ENCODE measurements at places on chromosomes 1 and 21.

- DNase-seq, result no peak
Observed at GRCh38 chr1:21673277-21673780, 4.2 kb upstream of the RAP1GAP start.

- no peak for DNase-seq
Observed at GRCh38 chr1:226782845-226783601, 43.9 kb upstream of the ITPKB start.

DNA sequence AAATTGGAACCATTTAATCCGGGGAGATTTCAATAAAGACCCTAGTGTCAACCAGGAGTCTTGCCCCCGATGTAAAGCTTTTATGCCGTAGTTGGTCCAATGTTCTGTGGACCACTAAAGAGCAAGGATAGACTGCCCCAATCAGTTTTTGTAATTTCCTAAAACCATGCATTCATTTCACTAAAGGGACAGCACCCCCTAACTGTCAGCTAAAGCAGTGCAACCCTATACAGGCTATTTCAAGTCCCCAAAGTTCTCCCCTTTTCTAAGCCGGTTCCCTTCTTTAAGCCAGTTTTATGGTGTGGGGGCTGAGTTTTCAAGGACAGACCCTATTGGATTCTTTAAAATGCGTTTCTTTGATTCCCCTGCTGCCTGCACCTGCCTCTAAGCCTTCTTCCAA is 12.7 kb upstream of the PDPN start:
- DNase-seq, result no peak

- no peak for DNase-seq
Observed at GRCh38 chr1:54153535-54154439, 987 bp upstream of the CDCP2 start.

DNA sequence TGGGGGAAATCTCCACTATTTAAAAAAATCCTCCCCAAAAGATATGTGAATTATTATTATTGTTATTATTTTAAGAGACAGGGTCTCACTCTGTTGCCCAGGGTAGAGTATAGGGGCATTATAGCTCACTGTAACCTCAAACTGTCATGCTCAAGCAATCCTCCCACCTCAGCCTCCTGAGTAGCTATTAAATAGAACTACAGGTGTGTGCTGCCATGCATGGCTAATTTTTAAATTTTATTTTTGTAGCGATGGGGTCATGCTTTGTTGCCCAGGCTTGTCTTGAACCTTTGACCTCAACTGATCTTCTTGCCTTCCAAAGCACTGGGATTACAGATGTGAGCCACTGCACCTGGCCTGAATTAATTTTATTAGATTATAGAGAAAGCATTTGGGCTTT is 116.8 kb downstream of the RABGAP1L start:
- no peak for DNase-seq

GRCh38 chr1:23558140-23558871 is 995 bp downstream of the ID3 start:
- DNase-seq, result peak; percentile 90

DNA sequence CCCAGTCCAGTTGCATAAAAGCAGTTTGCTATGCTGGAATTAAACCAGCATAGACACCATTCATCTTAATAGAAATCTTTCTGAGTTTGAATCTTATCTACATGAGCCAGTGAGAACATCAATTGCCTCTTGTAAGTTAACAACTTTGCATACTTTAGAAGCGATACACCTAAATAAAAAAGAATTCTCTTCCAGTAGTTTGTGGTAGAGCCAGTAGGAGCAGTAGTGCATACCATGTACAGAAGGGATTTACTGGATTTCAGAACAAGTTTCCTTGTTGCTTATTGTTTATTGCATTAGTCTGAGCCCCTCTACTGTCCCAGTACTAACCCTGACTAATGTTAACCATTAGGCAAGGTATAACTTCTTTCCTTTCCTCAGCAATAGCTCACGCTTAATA is 313.1 kb downstream of the TGFB2 start:
- no peak for DNase-seq

- no peak for DNase-seq
Observed at GRCh38 chr1:179754041-179754624, 11.0 kb downstream of the FAM163A start.

DNA sequence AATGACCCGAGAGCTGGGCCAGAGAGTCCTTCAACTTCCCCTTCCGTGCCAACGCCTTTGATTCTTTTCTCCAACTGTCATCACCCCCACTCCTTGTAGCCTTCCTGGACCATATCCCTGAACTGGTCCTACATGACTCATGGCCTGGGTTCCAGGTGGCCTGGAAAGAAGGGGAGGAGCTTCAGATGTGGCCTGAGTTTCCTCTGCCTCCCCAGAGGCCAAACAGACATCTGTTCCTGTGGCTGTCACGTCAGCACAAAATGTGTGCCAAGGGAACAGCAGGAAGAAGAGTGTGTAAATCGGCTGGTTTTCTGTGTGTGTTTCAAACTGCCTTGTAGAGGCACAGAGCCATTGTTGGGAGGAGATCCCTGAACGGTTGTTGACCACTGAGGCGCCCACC is 24.9 kb upstream of the KIRREL1 start:
- no peak for DNase-seq

DNA sequence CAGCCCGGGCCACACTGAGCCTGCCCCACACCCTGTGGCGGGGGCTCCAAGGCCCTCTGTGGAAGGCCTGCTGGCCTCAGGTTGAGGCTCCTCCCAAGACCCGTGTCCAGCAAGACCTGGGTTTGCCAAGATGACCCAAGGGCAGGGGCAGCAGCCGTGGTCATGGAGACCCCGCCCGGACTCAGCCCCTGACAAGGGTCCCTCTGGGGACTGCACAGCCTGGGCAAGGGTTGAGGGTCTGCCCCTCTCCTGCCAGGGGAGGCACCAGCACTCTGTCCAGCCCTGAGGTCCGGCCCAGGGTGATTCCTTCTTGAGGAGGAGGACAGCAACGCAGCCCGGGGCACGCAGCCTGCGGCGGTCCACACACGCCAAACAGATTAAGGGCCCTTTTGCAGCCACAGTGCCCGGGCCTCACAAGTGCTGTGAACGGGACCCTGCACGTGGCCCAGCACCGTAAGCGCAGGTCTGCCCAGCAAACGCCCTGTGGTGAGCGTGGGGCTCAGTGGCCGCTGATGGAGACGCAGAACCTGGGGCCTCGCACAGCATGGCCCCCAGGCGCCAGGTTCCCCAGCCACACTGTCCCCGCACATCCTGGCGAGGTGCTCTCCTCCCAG is 3.4 kb downstream of the SPATC1L start:
- peak; percentile 47 for DNase-seq

DNA sequence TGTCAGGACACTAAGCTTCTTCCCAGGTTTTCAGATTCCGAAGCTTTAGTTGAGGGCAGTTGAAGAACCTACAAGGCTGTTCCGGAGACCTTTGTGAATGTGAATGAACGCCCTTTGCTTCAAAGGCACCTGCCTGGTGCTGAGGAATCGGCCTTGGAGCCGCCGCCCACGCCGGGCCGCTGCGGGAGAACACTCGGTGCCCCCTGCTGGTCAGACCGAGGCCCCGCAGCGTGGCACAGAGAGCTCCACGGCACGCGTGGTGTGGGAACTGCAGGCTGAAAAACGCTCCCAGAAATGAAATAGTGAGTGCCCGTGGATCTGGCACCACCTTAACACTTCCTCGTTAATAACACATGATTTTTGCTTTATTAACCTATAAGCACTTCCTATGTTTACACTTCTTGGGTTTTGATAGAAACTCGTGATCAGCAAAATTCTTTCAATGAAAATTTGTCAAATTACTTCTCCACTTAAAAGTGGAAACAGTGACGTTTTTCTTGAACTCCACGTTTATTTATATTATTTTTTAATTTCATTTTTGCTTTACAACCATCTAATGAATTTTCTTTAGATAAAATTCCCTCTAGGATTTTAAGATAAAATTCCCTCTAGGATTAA is 460.6 kb downstream of the DSCAM start:
- DNase-seq, result peak; percentile 66

GRCh38 chr21:20511216-20511880 is 486.9 kb upstream of the NCAM2 start:
- DNase-seq, result no peak

DNA sequence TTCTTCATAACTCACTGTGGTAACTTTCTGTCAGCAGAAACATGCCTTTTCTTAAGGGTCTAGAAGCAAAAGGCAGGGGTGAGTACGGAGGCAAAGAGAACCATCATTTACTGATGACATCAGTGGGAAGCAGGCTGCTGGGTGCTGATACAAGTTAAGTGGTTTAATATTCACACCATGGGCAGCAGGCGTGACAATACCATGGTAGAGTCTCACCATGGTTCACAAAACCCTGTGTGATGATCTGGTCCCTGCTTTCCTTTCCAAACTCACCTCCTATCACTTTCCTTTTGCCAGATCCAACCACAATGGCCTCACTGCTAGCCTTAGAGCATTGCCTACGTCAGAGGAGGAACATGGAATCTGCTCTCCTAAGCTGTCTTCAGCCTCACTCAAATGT is 8.7 kb downstream of the MAB21L3 start:
- DNase-seq, result no peak

- DNase-seq, result no peak
Observed at GRCh38 chr21:26437326-26438009, 135.6 kb downstream of the CYYR1 start.

DNA sequence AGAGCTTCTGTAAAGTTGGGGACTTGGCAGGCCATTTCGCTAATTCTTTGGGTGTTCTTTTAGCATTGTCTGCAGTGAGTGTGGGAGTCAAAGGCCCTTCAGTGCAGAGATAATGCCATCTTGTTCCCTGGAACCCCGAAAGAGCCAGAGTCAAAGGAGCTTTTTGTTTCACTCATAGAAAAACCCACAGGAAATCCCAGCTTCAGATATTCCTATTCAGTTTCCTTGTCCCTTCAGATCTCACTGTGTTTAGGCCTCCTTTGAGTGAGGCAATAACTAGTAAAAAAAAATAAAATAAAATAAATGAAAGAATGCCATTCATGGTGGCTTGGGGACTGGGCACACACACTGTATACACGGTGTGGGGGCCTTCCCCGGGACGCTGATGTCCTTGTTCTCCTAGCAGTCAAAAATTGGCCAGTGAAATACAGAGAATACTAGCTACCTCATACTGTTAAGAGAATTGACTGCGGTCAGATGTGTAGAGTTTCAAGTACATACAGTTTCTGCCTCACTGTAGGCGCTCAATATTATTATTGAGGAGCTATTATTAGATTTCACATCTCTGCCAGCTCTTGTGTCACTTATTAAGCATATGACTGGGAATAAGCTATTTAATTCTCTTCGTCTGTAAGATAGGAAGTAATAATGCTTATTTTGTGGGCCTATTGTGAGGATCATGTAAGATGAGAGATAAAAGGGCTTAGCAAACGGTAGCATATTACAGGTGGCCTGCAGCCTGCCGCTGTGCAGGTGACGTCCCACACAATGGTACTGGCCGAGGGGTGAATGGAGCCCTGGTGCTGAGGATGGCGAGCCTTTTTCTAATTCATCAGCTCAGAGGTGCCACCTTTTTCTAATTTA is 16.7 kb downstream of the DISC1 start:
- no peak for DNase-seq

DNA sequence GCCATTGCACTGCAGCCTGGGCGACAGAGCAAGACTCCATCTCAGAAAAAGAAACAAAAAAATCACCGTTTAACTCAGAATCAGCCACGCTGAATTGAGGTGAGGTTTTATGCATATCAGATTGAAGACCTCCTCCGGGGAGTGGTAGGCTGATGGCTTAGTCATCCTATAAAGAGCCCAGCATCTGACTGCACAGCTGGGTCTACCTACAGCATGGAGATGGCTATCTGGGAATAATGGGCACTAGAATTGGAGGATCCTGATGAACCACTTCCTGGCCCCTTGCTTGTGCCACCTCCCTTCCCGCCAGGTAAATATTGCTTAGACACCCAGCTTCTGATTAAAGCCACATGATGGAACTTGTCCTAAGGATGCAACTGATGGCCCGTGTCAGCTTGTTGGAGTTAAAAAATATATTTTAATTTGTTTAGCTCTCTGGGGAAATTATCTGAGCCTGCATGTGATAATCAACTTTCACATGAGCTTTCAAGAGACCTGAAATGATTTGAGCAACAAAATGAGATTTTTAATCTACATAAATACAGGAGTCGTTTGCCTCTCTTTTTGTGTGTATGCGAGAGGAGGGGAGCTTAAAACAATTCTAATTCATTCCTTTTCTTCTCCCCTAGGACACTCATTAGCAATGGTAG is 157.2 kb downstream of the KIF26B start:
- DNase-seq, result no peak

- DNase-seq, result peak; percentile 76
Observed at GRCh38 chr1:60281360-60281932, 207.9 kb upstream of the C1orf87 start.

GRCh38 chr1:19342062-19342750 is 30.1 kb downstream of the SLC66A1 start:
- no peak for DNase-seq

GRCh38 chr1:26767714-26768113 is 20.0 kb upstream of the PIGV start:
- no peak for DNase-seq

DNA sequence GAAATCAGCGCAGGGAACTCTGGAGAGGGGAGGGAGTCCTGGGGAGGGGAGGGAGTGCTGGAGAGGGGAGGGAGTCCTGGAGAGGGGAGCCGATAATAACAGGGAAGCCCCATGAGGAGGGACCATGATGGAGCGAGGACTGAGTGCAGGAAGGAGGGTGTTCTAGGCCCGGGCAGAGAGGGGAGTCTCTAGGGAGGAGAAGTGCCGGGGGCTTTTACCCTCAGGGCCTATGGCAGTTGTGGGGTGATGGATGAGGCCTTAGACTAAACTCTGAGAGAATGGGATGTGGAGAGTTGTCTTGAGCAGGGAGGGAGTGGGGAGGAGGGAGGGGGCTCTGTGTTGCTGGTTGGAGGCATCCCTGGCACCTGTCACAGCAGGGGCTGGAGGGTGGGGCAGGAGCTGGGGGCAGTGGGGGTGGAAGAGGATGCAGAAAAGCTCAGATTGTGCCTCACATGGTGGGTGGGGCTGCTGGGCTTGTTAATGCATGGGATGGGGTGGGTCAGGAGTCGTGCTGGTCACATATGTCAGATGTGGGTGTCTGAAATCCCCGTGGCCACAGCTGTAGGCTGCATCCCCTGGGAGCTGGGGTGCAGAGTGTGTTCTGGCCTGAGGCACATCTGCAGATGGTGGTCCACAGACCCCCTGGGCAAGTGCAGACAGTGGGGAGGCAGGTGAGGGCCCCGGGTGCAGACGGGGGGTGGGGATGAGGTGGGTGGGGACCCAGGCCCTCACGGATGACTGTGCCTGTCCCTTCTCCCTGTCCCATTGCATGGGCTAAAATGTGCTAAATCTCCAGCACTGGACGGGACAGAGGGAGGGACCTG is 88.4 kb upstream of the COL6A1 start:
- DNase-seq, result no peak

GRCh38 chr1:219442611-219443061 is 170.3 kb downstream of the ZC3H11B start:
- peak; percentile 43 for DNase-seq

Data from kidney (tissue), 22 donors.